Left renal cortex interstitium (tissue), 4 donors: ENCODE measurements at places on chromosomes 11 and 22. TPM values are rescaled to one million over a fixed set of nuclear protein-coding genes. Genes with fewer than 3 reads are reported as not detected.

The RFPL2 gene
- 0.23 TPM for polyA plus RNA-seq

The WNT7B gene
- 8.8 TPM for polyA plus RNA-seq

The TECTA gene
- 3.3 TPM for polyA plus RNA-seq

The MUC2 gene
- polyA plus RNA-seq: not detected

- no peak for DNase-seq
These were observed 166.5 kb upstream of the CADM1 start for GRCh38 chr11:115670538-115671205.

DNA sequence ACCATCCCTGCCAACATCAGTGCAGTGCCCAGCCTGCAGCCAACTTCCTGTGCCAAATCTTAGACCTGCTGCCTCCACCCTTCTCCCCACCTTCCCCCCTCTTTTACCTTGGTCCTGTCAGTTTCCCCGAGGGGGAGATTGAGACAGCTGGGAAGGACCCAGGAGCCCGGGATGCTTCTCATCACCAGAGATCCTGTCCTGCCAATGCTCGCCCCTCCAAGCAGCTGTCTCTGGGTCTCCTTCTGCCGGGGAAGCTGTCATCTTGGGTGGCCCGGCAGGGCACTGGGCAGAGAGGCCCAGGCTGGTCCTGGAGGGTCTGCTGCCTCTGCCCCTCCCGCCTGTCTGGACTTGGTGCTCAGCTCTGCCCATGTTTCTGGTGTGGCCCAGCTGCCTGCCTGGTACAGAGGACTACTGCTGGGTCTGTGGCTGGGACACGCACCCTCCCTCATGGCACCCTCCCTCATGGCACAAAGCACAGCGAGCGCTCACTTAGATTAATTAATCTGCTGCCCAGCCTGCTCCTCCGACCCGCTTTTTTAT is 60.4 kb upstream of the THY1 start:
- no peak for DNase-seq

DNA sequence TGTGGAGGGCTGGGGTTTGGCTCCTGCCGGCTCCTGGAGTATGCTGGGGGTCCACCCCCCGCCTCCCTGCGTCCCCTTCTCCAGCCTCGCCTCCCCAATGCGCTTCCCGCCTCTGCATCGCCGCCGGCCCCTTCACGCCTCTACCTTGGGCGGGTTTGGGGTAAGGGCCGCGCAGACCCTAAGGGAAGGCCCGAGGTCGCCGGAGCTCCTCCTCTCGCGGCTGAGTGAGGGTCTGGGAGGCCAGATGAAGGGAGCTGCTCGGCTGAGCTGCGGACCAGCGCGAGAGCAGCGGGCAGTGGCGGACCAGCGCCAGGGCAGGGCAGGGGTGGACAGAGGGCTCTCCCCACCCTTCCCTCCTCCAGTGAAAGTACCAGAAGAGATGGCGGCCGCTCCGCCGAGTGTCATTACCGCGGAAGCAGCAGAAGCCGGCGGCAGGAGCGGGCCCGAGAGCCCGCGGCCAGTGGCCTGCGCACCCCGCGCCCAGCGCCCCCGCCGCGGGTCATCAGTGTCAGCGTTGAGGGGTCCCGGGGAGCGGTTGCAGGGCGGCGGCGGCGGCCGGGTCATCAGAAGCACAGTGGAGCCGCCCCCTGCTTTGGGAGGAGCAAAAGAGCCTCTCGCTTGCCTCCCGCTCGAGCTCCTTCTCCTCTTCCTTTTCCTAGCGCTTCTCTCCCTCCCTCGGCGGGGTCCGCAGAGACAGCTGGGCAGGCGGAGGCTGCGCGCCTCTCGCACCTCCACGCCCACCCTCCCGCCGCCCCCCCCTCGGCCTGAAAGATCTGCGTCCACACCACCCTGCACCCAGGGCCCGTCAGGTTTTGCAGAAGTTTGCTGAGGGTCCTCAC is 255.6 kb upstream of the CADM1 start:
- DNase-seq: no peak

DNA sequence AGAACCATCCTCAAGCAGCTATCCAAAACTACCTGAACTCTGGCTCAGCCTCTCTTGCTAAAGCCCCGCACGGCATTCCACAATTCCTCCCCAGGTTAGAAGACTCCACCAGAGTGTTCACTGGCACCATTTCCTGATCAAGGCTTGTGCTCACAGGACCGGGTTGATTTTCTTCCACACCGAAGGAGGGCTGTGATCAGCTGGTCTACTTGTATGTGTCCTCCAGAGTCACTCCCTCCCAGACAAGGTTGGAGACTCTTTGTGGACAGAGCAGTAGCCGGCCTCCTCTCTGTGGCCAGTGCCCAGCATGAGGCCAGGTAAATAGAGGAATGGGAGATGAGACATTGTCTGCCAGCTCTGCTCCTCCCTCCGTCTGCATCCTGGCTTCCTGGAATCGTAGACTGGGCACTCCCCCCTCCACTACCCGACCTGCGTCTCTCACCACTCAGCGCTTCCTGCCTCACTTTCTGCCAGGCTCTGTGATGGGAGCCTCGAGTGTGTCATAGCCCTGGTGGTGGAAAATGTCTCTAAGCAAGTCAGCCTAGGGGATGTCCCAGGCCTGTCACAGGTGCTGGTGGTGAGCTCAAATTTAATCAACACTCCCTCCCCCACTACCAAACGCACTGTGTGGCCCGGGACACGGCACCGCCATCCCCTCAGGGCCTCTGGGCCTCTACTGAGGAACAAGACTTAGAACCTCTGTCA is 12.5 kb upstream of the TMPRSS6 start:
- DNase-seq: no peak

DNA sequence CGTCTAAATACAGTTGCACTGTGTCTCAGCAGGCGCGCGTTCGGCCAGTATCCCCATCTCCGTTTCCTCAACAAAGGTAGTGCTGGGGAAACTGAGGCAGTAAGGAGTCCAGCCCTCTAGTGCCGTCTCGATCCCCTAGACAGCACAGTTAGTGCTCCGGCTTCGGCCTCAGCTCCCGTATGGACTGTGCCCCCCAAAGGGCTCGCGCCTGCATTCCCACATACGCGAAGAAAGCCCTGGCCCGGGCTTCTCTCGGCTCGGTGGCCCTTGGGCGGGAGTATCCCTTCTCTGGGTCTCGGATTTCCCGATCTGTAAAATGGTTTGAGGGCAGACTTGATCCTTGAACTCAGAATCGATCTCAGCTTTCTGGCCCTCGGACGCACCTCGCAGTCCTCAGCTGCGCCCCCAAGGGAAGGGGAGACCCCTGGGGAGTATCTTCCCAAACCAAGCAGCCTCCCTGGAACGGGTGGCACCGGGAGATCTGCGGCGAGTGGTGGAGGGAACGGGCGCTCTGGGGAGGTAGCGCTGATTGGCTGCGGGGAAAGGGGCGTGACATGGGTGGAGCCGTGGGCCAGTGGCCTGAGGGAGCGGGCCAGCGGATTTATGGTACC is 759 bp upstream of the PEX16 start:
- no peak for DNase-seq

DNA sequence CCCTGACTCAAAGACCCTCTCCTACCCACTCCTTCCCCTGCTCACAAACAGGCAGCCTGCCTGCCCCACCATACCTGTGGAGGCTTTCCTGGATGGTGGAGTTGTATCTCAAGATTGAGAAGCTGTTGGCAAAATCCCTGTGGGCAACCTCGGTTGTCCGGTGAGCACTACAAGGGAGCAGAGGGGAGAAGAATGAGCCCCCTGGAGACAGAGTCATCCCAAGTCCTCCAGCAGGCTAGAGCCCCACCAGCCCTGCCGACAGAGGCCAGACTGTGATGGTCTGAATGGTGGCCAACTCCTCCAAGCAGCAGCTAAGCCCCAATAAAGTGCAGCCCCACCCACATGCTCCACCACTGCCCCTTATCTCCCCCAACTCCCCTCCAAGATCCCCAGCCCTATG is 17.5 kb downstream of the TMPRSS13 start:
- no peak for DNase-seq

- no peak for DNase-seq
These were observed 7.0 kb downstream of the MYO7A start for GRCh38 chr11:77135069-77135468.
